CD4-positive, alpha-beta T cell treated with Interleukin-6 for 4 hours (primary cell): ENCODE measurements at places on chromosomes 3 and 15.
A peak's percentile ranks its signal among the peaks of the same experiment; 100 is the strongest.

DNA sequence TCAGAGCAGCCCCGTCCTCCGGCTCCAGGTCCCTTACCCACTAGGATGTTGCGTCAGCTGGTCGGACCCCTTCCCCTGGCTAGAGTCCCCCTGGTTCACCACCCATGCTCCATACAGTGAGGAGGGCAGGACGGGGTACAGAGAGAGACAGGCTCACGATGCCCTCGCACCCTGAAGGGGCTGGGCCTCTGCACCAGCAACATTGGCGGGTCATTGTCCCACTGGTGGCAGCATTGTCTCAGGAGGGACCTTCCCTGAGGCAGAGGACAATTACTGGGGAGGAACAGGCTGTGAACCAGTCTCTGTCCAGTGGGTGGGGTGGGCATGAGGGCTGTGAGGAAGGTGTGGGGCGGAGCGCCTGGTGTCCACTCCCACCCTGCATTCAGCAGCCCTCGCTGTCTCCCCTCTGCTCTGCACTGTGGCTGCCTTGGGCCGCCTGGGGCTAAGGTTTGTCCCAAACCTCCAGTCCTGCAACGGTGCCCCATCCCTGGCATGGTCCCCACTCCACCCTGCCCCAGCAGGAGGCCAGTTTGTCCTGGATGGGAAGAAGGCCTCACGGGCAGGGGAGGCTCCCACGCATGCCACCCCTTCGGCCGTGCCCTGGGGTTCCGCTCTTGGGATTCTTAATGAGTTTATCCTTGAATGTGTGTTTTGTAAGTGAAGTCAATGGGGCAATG, 48.0 kb upstream of the KLF13 start:
- no peak for DNase-seq

DNA sequence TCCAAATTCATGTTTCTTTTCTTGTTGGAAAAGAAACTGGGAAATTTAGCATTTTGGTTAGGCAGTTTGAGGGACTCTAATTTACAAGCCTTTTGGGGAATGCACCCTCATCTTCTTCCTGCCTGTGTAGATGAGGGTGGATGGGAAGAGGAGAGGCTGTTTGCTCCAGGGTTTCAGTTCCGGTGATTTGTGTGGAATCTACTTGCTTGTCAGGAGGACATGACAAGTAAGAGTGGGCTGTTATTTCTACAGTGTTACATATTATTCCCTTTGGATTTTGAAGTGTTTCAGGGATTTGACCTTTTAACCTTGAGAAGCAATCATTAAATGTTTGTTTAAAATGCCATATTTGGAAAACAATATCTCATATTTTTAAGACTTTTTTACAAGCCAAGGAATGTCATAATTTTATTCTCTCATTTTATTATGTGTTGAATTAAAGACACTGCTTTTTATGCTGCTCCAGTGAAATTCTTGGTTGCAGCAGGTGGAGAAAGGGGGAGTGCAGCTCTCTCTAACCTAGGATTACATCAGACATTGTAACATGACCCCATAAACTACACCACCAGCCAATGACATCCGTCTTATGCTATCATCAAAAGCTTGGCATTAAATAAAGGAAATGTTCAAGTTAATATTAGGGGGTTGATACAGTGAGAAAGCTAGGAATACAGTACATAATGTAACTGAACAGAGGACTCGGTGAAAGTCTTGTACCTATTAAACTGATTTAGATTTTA, 30.2 kb downstream of the PLAAT1 start:
- DNase-seq = no peak

DNA sequence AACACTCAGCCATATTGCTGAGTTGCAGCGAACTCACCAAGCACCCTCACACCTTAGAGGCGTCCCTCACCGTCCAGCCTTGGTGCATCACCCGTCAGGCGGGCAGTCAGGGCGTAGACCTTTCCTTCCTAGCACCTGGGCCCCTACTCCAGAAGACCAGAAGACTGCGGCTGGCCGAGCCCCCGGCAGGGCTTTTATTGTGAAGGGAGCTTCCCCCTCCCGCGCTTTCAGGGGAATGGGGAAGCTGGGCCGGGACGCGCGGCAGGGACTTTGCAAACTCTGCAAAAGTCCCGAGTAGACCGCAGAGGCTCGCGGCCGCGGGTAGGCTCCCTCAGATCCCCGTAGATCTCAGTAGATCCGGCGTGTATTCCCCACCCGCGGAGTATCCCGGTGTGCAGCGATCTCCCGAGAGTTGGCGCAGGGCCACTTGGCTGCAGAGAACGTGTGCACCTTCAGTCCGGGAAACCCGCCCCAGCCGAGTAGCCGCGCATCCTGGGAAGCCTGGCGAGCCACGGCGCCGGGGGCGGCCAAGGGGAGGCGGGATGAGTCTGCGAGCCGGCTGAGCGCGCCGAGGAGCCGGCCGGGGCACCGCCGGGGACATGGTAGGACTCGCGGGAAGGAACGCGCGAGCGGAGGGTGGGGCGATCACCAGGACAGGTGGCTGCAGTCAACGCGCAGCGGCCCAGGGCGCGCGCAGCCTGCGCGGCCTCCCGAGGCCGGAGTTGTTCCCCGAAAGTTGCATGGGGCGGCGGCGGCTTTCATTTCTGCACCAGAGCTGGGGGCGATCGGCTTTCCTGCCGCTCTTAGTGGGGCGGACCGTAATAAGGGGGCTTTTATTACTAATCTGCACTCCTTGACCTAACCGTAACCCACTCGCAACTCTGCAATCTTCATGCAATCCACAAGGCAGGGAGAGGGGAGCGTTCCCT, at the start of gene GASK1A:
GASK1A (plus strand) TSS at position 268 of the 929 bp plus-strand sequence; CDS start at position 600, 332 bp downstream.
- DNase-seq = peak; percentile 42

GRCh38 chr15:36156879-36157427, 422.5 kb upstream of the CDIN1 start:
- DNase-seq = no peak

DNA sequence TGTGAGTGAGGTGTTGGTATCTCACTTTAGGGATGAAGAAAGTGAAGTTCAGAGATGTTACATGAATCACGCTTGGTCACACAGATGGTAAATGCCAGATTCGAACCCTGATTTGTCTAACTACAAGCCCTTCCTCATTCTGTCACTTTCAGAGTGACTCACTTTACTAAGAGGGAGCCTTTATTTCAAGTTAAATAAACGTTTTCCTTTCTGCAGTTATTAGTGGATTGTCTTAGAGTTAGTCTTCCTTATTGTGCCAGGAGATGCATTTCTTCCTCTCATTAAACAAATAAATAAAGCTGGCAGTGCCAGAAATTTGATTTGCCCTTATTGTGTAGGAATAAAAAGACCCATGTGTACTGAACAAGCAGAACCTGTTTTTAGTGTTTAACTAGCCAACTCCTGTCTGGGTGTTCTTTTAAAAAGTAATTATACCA, 162.5 kb downstream of the AKAP13 start:
- no peak for DNase-seq

GRCh38 chr15:70708839-70709238, 54.5 kb downstream of the UACA start:
- DNase-seq = no peak

DNA sequence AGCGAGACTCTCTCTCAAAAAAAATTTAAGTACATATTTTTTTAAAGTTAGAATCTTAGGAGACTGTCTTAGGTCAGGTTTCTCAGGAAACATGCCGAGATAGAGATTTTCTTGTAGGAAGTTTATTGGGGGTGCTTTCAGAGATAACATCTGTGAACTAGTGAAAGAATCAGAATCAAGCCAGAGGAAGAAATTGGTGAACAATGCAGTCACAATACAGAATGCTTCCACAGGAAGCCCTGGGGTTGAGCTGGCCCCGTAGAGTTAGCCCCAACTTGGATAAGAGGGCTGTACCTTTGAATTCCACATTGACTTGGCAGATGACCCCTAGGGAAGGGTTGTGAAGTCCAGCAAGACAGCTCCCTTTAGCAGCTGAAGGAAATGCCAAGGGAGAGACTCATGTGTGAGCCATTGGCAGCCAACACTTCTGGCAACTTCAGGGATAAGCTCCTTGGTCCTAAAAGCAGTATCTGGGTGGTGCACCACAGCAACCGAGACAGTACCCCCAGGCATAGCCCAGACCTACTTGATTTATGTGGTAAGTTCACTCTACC, 7.1 kb upstream of the PLCB2 start:
- no peak for DNase-seq

DNA sequence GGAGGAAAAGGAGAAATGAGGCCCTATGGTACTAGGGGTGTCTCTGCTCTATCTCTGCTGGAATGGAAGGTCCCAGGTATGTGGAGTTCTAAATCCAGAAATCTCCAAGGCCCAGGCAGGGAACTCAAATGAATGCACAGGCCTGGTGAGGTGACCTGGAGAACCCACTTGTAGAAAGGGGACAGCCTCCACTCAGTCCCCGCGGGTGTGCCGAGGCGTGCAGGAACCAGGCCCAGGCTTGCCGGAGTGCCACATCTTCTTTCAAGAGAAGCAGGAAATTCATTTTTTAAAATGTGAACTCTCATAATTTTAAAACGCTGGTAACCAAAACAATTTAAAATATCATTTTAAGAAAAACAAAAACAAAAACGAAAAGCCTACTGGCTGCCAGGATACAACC, 32.2 kb upstream of the ADCY5 start:
- no peak for DNase-seq

DNA sequence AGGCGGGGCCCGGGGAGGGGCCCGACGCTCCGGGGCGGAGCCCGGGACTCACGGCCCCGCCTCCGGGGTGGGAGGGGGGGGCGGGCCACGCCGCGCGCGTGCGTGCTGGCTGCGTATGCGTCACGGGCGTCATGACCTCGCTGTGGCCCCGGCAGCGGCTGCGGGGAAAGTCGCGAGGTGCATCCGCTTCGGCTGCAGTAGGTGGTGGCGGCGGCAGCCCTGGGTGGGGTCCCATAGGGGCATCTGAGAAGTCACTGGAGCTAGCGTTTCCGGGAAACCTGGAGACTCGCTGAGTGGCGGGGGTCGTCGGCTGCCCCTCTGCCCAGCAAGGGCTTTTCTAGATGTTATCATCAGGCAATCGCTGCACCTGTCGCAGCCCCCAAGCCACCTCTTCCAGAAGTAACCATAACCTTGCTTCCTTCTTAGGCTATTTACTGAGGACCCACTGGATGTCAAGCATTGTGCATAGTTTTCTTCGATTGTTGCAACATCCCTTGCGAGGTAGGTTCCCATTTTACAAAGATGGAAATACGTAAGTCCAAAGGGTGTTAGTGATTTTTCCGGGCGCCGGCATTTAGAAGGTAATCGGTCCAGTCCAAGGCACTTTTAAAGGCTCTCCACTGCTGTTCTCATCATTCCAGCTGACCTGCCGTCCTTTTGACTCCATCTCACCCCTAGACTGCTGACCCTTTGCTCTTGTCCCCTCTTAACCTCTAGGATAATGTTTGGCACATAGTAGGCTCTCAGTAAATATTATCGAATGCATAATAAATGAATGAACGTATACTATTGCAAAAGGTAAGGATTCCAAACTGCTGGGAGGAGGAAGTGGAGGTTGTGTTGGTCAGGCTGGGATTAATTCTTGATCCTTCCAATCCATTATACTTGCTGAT, at the start of gene GDPGP1:
GDPGP1 (plus strand) TSS at position 114 of the 893 bp plus-strand sequence. CDS start 6,700 bp downstream, outside the sequence.
- no peak for DNase-seq

DNA sequence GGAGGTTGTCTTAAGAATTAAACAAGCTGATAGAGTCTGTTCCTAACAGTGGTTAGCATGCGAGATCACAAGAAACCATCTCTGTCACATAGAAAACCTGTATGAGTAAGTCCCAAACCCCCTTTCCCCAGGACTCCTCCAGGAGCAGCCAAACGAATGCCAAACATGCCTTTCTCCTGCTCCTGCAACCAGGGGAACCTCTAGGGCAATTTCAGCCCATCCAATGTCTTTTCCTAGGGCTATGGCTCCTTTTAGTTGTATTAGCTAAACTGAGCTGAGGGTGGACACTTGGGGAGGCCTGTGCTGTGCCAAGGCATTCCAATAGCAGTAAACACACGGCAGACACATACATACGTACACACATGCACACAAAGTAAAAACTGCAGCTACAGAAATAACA, 36.5 kb upstream of the TIMP4 start:
- no peak for DNase-seq

- no peak for DNase-seq
Measured at GRCh38 chr3:14872706-14873105, 53.9 kb downstream of the FGD5 start.

DNA sequence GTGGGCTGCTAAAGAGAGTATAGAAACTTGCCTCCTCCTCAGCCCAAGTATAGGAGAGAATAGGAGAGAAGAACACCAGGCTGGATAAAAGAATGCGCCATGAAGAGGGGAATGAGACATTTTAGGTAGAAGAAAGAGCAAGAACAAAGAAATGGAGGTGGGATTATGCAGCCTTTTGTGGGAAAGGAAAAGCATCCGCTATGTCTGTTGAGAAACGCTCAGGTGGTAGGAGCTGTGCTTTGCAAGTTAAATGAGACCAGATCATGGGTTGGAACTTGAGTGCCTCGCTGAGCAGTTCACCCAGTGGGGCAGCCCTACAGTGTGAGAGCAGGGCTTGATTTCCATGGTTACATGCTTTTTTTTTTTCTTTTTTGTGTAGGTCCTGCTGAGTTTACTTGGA, 11.5 kb upstream of the RTP1 start:
- no peak for DNase-seq

DNA sequence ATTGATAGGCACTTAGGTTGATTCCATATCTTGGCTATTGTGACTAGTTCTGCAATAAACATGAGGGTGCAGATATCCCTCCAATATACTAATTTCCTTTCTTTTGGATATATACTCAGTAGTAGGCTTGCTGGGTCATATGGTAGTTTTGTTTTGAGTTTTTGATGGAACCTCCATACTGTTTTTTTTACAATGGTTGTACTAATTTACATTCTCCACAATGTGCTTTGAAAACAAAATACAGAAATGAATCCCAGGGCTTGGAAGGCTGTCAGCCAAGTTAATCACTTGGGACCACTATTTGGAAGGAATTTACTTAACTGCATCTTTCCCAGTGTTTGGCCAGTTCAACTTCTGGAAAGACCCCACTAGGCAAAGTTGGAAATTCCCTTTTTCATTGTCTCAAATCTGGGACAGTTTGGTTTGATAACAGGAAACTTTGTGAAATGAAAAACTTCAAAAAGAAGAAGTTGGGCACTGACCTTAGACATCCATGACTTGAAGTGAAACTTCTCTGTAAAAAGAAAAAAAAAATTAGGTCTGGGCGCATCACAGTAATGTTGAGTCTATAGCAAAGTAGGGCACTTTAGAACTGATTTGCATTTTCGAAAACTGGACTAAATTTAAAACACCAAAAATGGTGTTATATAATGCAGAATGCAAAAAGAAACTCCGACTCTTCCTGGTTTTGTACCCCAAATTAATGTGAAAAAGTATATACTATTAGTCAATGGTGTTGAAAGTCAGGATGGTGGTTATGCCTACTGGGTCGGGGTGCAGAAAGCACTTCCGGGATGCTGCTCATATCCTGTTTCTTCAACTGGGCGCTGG, 6.0 kb downstream of the CTSH start:
- DNase-seq = peak; percentile 42

GRCh38 chr15:63495780-63496488, 8.5 kb upstream of the USP3 start:
- no peak for DNase-seq

GRCh38 chr3:160677459-160677881, 510 bp downstream of the ARL14 start:
- no peak for DNase-seq

DNA sequence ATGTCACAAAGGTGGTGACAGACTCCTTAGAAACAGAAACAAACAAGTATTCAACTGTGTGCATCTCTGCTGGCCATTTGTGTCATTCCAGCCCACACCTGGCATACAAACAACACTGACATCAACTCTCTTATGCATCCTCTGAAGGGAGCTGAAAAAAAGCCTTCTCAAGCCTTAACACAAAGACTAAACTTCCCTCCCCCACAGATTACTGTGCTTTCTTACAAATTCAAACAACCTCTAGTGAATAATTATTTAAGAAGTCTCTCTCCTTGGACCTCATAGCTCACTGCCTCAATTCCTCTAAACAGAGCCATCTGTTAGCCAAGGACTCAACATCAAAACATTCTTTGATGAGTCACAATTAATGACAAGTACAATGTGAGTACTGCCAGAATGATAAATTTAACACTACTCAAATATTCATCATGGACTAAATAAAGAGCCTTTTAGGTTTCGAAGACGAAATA, 132.1 kb downstream of the WDR76 start:
- DNase-seq = no peak
